ENCODE measurements at places on chromosomes 6 and 20. TPM values are rescaled to one million over a fixed set of nuclear protein-coding genes. Genes with fewer than 3 reads are reported as not detected.

- H3K27ac ChIP-seq, result no peak overlapping the region
- no peaks in the 10 kb centered on the region for H3K27me3 ChIP-seq
- H3K4me3 ChIP-seq, result no peak overlapping the region
- DNase-seq, result no peak
- H3K36me3 ChIP-seq, result no peaks in the 10 kb centered on the region
Measured at GRCh38 chr20:39878809-39879208, 810.2 kb downstream of the MAFB start.

- H3K4me1 ChIP-seq, result no peaks in the 10 kb centered on the region
- H3K36me3 ChIP-seq, result no peaks in the 10 kb centered on the region
- no peaks in the 10 kb centered on the region for H3K27me3 ChIP-seq
- H3K27ac ChIP-seq, result no peak overlapping the region
- DNase-seq, result no peak
- H3K4me3 ChIP-seq, result no peak overlapping the region
Measured at GRCh38 chr6:12069891-12070529, 57.9 kb downstream of the HIVEP1 start.

- H3K27ac ChIP-seq, result no peak overlapping the region
- H3K4me3 ChIP-seq, result no peak overlapping the region
- no peak for DNase-seq
- H3K4me1 ChIP-seq, result no peaks in the 10 kb centered on the region
Measured at GRCh38 chr6:70985156-70985555, 28.3 kb upstream of the B3GAT2 start.

GRCh38 chr6:136344420-136344819, 54.8 kb upstream of the BCLAF1 start:
- H3K27ac ChIP-seq, result no peak overlapping the region
- H3K27me3 ChIP-seq, result no peaks in the 10 kb centered on the region
- peaks cover 15% of the 10 kb centered on the region for H3K36me3 ChIP-seq
- DNase-seq, result no peak
- H3K4me1 ChIP-seq, result no peaks in the 10 kb centered on the region
- no peak overlapping the region for H3K4me3 ChIP-seq

DNA sequence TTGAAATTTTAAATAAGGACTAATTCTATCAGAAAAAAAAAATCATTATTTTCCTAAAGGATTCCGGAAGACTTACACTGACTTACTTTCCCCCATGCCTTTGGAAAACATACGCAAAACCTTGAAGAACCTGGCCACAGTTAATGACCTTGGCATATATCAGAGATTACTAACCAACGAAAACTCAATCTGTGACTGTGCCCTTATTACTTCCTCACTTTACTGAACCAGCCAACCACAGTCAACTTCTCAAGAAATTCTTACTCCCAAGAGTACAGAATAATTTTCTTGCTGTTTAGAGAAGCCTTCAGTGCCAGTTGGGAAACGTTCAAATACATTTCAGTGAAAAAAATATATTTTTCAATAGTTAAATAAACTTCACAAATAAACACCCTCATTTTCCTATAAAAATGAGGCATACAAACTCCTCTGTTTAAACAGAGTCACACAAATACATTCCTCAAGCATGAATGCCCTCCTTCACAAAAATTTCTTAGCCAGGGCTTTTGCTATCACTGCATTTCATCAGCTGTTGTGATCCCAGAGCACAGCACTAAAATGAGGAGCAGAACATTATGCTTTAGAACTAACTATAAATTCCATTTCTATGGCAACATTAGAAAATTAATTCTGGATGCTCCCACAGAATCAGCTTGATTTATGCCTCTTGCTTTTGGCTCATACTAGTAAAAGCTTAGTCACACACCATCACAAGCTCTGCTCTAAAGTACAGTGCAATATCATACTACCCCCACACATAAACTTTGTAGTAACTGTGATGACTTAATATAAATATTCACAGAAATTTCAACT, 117.6 kb downstream of the DST start:
- 0 out of 2 replicates have a peak overlapping the region, but pooled peaks have one; percentile 51 for H3K27ac ChIP-seq
- peaks cover 61% of the 10 kb centered on the region for H3K4me1 ChIP-seq
- no peak for DNase-seq
- no peak overlapping the region for H3K4me3 ChIP-seq
- no peaks in the 10 kb centered on the region for H3K27me3 ChIP-seq
- no peaks in the 10 kb centered on the region for H3K36me3 ChIP-seq

GRCh38 chr6:53199156-53199555, 50.5 kb upstream of the GCM1 start:
- no peak overlapping the region for H3K27ac ChIP-seq
- H3K36me3 ChIP-seq, result no peaks in the 10 kb centered on the region
- no peak overlapping the region for H3K4me3 ChIP-seq
- H3K4me1 ChIP-seq, result peaks cover 6% of the 10 kb centered on the region
- no peak for DNase-seq

PTGIS gene
- total RNA-seq, result 29.0 TPM

OLIG3 gene
- 0.27 TPM for total RNA-seq

SLC44A4 gene
- total RNA-seq, result 3.7 TPM

LY6G6F gene
- not detected for total RNA-seq

All from GM23338 (cell line).